Neural progenitor cell (in vitro differentiated cells): ENCODE measurements at places on chromosomes 5 and 9.

- no peak for DNase-seq
Measured at GRCh38 chr9:136163248-136163850, 41.6 kb downstream of the LHX3 start.

GRCh38 chr5:17229313-17229712 lies 11.9 kb downstream of the BASP1 start:
- no peak for DNase-seq

DNA sequence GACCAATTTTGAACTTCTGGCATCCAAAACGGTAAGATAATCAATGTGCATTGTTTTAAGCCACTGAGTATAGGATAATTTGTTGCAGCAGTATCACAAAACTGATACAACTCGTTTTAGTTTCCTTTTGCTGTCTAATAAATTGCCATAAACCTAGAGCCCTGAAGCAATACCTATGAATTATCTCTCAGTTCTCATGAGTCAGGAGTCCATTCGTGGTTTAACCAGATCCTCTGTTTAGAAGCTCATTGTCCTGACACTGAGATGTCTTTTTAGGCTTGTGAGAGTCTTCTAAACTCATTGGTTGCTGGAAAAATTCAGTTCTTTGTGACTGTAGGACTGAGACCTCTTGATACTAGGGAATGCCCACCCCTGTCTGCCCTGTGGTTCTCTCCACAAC lies 262.9 kb downstream of the SEMA5A start:
- no peak for DNase-seq

GRCh38 chr5:57695179-57695578 lies 212.6 kb upstream of the ACTBL2 start:
- no peak for DNase-seq

GRCh38 chr5:17214893-17215292 lies 2.5 kb upstream of the BASP1 start:
- no peak for DNase-seq

GRCh38 chr9:130227833-130228232 lies 37.7 kb upstream of the HMCN2 start:
- DNase-seq = no peak

GRCh38 chr5:146675636-146676035 lies 159.6 kb upstream of the GPR151 start:
- no peak for DNase-seq

- DNase-seq = no peak
Measured at GRCh38 chr5:178209334-178210072, 5.2 kb downstream of the HNRNPAB start.

DNA sequence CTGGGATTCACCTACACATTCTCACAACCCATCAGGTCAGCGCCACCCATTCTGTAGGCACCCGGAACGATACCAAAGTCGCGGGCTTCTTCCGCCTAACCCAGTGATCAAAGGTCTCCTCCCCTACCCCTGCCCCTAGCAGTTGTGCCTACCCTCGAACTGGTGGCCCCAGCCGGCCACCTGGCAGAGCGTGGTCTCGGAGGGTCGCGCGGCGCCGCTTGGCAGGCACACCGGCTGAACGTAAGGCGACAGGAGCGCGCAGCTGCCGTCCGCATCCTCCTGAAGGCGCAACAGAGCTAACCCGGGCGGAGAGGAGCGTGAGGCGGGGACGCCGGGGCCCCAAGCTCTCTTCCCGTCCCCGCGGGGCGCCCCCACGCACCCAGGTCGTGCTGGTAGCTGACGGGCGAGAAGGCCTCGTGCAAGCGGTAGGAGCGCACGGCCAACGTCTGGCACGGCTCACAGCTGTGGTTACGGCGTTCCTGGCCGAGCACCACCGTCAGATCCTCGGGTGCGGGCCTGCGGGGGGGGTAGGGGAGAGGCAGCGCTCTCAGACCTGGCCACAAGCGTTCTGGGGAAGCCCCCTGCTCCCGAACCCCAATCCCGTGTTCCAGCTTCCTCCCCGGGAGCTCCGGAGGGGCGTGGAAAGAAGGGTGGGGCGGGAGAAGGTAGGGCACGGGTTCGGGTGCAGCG lies 2.8 kb upstream of the PFN3 start:
- peak; percentile 58 for DNase-seq

- no peak for DNase-seq
Measured at GRCh38 chr5:172876578-172876977, 42.5 kb downstream of the ERGIC1 start.

DNA sequence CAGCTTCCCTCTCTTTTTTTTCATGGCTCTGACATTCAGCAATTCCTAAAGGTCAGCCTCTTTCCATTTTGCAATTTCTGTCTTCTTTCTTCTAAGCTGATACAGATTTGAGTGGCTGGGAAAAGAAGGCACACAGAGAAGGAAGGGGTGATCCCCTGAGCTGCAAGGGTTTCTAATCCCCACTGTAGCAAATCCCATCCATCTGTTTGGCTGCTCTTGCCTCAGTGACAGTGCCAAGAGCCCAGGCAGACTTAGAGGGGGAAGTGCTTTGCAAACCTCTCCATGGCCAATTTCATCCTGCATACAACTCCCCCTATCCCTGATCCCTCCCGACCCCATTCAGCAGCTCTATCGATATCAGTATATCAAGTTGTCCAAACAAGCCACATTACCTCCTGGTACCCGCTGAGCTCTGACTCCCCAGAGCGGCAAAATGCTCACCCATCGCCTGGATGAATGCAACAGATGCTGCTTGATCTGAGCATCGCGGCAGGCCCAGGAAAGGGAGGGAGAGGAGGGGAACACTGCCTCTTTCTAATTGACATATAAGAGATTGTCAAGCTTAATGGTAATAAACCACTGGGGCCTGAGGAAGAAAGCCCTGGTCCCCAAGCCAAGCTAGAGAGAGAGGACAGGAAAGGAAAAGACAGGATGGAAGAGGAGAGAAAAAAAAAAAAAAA lies 268.9 kb downstream of the ASTN2 start:
- DNase-seq = peak; percentile 3
